ENCODE measurements at places on chromosomes 1 and 21. TPM values are rescaled to one million over a fixed set of nuclear protein-coding genes. Genes with fewer than 3 reads are reported as not detected.
A peak's percentile ranks its signal among the peaks of the same experiment; 100 is the strongest.

- DNase-seq, result no peak
Measured at GRCh38 chr1:27099135-27099586, 55.8 kb downstream of the SLC9A1 start.

DNA sequence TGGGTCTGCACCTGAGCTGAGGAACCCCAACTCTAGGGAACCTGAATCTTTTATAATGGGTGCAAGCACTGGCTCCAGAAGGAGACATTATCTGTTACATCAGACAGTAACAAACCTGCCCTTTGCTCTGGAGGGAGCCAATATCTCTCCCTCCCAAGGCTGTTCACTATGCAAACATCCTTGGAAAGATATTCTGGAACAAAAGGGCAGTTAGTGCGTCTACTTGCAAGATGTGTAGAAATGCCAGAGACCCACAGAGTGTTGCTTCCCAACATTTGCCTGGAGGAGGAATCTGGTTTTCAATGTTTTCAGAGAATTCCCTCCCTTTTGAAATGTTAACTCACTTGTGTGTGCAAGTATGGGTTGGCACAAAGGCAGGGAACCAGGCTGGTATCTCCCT, 31.9 kb downstream of the UMODL1 start:
- no peak for DNase-seq

- no peak for DNase-seq
Measured at GRCh38 chr1:6852136-6852890, 67.1 kb downstream of the CAMTA1 start.

GRCh38 chr1:101738475-101738874, 258.3 kb downstream of the OLFM3 start:
- DNase-seq, result no peak

- DNase-seq, result no peak
Measured at GRCh38 chr21:46202592-46203202, 18.4 kb upstream of the SPATC1L start.

GRCh38 chr1:150484431-150484830, 2.8 kb upstream of the TARS2 start:
- no peak for DNase-seq

DNA sequence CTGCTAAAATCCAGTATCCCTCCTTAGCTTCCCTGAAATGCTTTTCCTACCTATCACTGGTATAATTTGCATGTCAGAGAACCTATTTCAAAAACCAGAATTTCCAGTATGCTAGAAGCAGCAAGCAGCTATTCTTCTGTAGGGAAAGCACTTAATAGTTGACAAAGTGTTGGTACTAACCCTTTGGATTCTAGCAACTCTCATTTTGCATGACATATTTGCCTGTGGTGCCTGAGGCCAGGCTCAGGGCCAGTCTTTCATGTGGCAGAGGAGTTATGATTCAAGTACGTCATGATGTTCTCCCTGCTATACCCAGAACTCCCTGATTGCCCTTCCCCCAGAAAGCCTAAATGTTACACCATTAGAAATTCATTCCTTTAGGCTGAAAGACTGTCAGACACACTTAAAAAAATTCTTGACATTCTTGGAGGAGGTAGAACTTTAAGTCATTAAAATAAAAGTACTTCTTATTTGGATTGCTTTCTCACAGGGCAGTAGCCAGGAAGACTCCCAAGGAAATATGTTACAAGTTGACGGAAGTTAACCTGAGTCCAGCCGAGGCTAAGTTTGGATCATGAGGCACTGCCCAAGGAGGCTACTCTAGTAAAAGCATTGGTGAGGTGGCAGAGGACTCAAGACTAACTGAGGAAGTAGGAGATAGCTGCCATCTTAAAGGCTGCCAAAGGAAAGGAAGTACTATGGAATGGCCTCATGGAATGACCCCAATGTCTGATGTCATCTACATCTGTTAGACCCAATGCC, 298.4 kb upstream of the SPAG17 start:
- DNase-seq, result no peak

DNA sequence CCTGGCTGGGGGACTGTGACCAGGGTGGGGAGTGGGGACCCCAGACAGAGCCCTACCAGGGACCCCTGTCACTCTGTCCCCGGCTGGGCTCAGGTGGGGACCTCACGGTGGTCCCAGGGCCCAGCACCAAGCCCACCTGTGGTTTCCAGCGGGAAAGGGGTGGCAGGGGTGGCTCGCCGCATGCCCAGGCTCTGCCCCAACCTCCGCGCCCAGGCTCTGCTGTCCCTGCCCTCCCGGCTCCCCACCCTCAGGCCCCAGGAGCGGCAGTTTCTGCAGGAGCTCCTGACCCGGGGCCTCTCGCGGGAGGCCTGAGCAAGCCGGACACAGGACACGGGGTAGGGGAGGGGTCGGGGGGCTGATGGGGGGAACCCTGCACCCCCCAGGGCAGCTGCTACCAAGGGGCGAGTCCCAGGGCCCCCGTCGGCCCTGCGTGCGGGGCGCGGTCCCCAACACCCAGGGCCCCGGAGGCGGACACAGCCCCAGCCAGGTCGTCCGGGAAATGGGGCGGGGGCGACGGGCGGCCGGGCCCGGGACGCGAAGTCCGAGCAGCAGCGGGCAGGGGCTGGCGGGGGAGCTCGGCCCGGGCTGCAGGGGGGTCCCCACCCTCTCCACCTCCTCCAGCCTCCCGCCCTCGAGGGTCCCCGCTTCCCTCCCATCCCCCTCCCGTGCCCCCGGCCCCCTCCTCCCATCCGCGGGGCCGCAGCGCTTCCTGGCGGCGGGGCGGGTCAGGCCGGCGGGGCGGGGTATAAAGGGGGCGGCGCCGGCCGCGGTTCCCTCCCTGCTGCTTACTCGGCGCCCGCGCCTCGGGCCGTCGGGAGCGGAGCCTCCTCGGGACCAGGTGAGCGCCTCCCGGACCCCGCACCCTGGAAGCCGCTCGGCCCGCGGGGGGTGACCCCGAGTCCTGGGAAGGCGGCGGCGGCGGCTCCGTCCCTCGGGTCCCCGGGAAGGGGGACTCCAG, at the start of gene COL6A2:
Gene COL6A2 (plus strand): TSS at position 777 of the 958 bp plus-strand sequence.
- DNase-seq, result peak; percentile 61

The SV2A gene
- total RNA-seq, result 6.3 TPM

The FAM72D gene
- total RNA-seq, result not detected

The CHIT1 gene
- not detected for total RNA-seq

The REG4 gene
- not detected for total RNA-seq

Data from right atrium auricular region (tissue), 2 donors.